Activated CD4-positive, alpha-beta T cell treated with anti-CD3 and anti-CD28 coated beads, Interleukin-2, Interleukin-4, amounts not matched to agents 100 ng/mL and 50 ng/mL, durations not matched to agents 16 hours and 8 hours (primary cell): ENCODE measurements at places on chromosomes 5 and 9.
A peak's percentile ranks its signal among the peaks of the same experiment; 100 is the strongest.

GRCh38 chr5:153655201-153655510 lies 164.7 kb downstream of the GRIA1 start:
- no peak for DNase-seq

GRCh38 chr9:133160742-133161546 lies 2.8 kb downstream of the GBGT1 start:
- peak; percentile 53 for DNase-seq

DNA sequence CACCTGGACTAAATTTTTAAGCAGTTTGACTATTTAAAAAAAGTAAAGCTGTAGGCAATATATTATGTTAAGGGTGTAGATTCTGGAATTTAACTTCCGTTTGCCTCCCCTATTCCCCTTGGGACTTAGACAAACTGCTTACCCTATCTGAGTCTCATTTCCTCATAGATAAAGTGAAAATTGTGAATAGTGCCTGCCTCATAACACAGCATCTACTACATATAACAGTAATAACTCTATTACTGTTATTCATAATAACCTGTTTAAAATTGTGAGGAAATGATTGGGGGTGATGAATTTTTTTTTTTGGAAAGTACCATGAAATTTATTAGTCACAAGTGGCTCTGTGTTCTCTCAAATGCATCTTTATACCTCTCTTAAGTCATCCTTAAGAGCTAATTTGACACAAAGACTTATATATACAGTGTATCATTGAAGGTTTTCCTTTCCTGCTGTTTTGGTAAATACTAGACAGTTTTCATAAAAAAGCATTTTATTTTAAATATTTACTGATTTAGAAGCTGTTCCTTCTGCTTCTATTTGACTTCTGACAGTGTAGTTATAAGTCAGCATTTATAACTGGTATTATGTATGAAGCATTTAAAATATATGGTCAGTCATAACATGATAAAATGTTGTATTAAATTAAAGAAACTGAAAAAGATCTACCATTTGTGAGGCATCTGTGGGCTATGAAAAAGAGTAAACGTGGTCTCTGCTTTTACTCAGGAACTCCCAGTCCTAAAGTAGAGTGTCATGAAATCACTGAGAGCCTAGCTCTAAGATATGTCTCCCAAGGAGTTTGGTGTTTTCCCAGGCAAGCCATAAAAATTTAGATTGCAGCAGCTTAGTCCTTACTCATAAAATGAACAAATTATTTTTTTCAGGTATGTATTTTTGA lies 46.4 kb downstream of the MCCC2 start:
- DNase-seq, result no peak

GRCh38 chr5:36310138-36310537 lies 8.4 kb upstream of the RANBP3L start:
- no peak for DNase-seq

DNA sequence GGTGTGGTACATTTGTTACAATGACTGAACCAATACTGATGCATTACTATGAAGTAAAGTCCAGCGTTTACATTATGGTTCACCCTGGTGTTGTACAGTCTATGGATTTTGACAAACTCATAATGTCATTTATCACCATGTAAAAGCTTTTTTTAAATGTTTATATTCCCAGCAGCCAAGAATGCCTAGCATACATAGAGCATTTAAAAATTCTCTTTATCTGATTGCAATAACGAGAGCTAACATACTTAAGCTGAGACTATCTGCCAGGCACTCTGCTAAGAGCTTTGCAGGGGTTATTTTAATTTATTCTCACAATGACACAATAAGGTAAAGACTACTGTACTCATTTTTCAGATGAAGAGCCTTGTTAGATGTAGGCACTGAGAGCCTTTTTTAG lies 24.1 kb downstream of the PRDM6 start:
- no peak for DNase-seq

- DNase-seq, result no peak
Measured at GRCh38 chr9:73845954-73846690, 651.0 kb upstream of the RORB start.

- no peak for DNase-seq
Measured at GRCh38 chr5:2732004-2732403, 19.5 kb downstream of the IRX2 start.

- DNase-seq, result no peak
Measured at GRCh38 chr5:153613144-153613543, 122.7 kb downstream of the GRIA1 start.

DNA sequence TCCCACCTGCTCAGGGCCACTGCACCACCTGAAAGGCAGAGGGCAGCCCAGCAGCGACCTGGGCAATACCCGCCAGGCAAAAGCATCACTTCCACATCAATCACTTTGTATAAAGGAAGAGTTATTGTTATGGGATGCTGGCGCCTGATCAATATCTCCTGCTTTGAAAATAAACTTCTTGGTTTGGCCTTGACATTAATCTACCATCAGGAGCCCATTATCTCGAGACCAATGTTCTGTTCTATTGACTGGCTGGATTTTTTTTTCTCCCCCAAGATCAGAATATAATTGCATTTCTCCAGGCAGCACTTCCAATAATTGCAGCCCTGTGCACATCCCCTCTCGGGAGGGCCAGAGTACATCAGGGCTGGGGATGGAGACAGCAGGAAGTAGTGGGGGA lies 44.4 kb upstream of the SAP30L start:
- DNase-seq, result no peak

DNA sequence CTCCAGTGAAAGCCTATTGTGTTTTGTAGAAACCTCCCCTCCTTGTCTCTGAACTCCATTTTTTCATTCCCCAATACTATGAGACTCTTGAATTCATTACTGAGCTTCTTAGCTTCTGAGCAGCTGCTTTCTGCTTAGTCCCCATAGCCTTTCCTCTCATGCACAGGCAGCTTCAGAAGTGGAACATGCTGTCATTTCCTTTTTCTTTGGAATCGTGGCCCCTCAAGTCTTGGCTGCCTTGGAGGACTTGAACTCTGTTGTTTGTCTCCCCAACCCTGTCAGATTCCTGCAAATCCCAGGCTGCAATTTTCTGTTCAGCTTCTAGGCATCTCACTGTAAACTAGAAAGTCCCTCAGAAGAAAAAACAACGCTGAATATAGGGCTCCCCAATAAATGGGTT lies 268.5 kb downstream of the ARRDC3 start:
- no peak for DNase-seq

DNA sequence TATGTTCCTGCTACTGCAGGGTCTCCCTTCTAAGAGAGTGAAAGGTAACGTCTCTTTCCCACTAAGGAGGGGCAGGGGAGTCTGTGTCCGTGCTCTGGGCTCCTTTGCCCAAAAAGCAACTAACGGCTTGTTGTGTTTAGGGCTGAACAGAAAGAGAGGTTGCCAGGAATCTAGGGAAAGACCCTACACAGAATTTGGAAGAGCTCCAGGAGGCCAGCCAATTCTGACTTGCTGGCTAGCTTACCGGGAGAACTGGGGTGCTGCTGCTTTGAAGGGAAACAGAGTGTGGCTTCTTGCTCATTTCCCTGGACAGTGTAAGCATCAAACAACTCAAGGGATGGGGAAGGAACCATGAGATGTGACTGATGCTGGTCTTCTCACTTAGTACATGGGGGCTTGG lies 176.1 kb downstream of the GADD45G start:
- DNase-seq, result no peak

- no peak for DNase-seq
Measured at GRCh38 chr5:154765396-154765925, 10.3 kb downstream of the LARP1 start.
